ENCODE measurements at places on chromosomes 1 and 21. TPM values are rescaled to one million over a fixed set of nuclear protein-coding genes. Genes with fewer than 3 reads are reported as not detected.

Gene SLC5A9
- total RNA-seq: not detected

Gene MAEL
- not detected for total RNA-seq

Gene POMGNT1
- 84.9 TPM for total RNA-seq

Gene RHEX
- total RNA-seq: not detected

Gene CD160
- total RNA-seq: not detected

- peaks cover 14% of the 10 kb centered on the region for H3K4me1 ChIP-seq
- no peak for DNase-seq
- peaks cover 1% of the 10 kb centered on the region for H3K36me3 ChIP-seq
- no peak overlapping the region for H3K27ac ChIP-seq
- no peak overlapping the region for H3K4me3 ChIP-seq
Observed at GRCh38 chr1:108043707-108044106, 78.7 kb upstream of the VAV3 start.

DNA sequence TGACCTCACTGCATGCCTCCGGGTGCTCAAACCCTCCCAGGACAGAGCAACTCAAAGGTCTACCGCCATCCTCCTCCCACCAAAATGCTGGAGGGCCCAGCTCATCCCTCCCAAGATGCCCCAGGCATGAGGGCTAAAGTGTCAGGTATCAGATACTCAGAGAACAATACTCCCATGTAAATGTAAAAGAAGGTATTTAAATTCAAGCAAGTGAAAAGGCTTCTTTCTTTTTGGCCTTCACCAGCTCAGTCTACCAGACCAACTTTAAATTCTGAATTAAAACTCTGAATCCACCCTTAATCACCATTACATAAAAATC, 3.0 kb downstream of the PARP1 start:
- peaks cover 19% of the 10 kb centered on the region for H3K36me3 ChIP-seq
- peaks cover 43% of the 10 kb centered on the region for H3K4me1 ChIP-seq
- no peaks in the 10 kb centered on the region for H3K27me3 ChIP-seq
- no peak overlapping the region for H3K27ac ChIP-seq

GRCh38 chr1:229121845-229122436, 149.0 kb upstream of the RAB4A start:
- no peak for DNase-seq
- no peaks in the 10 kb centered on the region for H3K4me1 ChIP-seq
- no peak overlapping the region for H3K27ac ChIP-seq
- peaks cover 31% of the 10 kb centered on the region for H3K27me3 ChIP-seq
- H3K36me3 ChIP-seq: no peaks in the 10 kb centered on the region

DNA sequence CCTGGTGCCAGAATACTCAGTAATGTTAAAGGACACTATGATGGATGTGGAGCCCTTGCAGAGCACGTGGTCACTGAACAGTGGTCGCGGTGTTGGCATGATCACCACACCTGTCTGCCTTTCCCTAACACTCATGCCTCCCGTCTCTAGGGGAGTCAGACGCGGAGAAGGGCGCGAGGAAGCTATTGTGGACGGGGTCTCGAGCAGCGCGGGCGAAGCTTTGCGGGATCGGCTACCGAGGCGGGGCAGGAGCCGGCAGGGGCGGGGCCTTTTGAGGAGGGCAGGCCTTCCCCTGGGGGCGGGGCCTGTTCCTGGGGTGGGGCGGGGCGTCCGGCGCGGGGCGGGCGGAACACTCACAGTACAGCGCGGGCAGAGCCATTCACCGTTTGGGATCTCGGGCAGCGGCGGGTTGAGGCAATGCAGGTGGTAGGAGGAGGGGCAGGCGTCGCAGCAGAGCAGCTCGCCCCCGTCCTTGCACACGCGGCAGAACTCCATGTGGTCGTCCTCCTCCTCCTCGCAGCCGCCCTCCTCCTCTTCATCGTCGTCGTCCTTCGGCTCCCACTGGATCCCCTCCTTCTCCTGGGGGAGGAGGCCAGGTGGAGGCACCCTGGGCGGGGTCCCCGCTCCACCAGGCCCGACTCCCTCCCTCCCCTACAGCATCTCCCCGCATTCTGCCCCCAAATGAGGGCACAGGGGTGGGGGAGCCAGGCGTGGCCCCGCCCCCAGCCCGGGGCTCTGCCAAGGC, 31.5 kb downstream of the CHD5 start:
- H3K4me3 ChIP-seq: peak overlapping the region; percentile 53
- H3K27ac ChIP-seq: no peak overlapping the region
- peaks cover 2% of the 10 kb centered on the region for H3K36me3 ChIP-seq
- no peak for DNase-seq
- H3K4me1 ChIP-seq: peaks cover 3% of the 10 kb centered on the region
- H3K27me3 ChIP-seq: peaks cover 22% of the 10 kb centered on the region

GRCh38 chr1:94851571-94851970, 31.4 kb downstream of the SLC44A3 start:
- peaks cover 6% of the 10 kb centered on the region for H3K4me1 ChIP-seq
- H3K27ac ChIP-seq: no peak overlapping the region
- H3K27me3 ChIP-seq: no peaks in the 10 kb centered on the region
- no peak overlapping the region for H3K4me3 ChIP-seq
- H3K36me3 ChIP-seq: no peaks in the 10 kb centered on the region

DNA sequence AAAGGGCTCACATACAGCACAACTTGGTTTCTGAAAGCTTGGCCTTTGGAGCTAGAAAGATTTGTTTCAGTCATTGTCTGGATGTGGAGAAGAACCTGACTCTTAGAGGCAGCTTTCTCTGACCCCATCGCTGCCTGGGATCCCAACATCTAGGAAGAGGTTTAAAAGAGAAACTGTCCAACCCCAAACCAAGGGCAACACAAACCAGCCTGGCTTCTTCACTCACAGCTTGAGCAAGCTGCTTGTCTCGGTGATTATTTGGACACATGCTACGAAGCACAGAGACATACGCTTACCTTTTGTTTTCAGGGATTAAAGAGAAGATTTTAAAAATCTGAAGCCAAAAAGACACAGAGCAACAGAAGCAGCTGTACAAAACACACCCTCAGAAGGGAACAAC, 109.8 kb downstream of the ETS2 start:
- H3K27me3 ChIP-seq: peaks cover 4% of the 10 kb centered on the region
- H3K4me1 ChIP-seq: peaks cover 6% of the 10 kb centered on the region
- DNase-seq: no peak
- H3K36me3 ChIP-seq: no peaks in the 10 kb centered on the region
- no peak overlapping the region for H3K27ac ChIP-seq

All from chondrocyte (in vitro differentiated cells).